ENCODE measurements at places on chromosomes 11 and 22.

DNA sequence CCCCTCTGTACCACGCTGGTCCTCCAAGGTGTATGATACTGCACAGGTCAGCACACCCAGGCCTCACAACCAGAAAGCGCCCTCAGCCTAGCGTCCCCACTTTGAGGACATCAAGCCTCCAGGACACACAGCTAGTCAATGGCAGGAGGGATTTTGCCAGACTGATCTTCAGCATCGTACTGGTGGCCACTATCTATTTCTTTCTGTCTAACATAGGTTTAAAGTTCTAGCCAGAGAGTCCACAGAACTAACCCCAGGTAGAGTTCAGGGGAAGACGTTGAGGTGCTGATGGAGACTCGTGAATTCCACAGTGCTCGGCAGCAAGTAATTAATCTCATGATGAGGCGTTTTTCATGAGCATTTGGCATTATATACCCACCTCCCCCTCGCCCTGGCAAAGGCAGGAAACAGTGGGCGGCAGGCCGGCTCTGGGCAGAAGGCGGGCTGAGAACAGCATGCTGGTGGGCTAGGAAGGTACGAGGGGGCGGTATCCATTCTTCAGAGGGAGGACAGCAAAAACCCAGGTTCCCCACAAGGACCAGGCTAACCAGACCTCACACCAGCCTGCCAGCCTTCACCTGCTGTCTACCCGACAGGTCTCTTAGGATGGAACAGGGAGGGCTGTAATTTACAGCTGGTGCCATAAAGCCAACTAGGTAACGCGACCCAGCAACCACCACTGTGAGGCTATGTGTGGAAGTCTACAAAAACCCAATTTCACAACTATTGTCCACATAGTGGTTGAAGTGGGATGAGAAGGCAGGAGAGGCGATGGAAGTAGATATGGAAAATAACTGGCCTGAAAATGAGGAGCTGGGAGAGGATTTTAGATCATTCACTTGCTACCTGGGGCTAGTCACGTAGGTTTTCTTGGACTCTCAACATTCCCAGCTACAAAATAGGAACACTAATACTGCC, 18.5 kb downstream of the MYH9 start:
- peak; percentile 29 for DNase-seq

DNA sequence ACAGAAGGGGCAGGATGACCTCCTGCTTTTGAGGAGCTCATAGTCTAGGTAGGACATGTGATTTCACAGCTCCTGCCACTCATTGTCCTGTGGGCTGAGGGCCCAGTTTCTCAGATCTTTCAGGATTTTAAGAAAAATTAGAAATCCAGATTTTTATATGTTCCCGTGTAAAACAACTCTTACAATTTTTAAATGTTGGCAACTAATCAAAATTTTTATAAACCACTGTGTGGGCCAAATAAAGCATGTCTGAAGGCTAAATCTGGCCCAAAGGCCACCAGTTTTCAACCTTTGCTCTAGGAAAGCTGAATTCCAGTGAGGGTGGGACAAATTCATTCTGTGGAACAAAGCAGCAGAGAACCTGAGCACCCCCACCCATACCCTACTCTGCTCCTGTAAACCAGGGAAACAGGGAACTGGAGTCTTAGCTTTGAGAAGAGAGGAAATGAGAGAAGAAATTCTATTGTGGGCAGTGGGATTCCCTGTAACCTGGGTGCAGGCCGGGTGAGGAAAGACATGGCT, 20.6 kb downstream of the LRRC32 start:
- DNase-seq: no peak

DNA sequence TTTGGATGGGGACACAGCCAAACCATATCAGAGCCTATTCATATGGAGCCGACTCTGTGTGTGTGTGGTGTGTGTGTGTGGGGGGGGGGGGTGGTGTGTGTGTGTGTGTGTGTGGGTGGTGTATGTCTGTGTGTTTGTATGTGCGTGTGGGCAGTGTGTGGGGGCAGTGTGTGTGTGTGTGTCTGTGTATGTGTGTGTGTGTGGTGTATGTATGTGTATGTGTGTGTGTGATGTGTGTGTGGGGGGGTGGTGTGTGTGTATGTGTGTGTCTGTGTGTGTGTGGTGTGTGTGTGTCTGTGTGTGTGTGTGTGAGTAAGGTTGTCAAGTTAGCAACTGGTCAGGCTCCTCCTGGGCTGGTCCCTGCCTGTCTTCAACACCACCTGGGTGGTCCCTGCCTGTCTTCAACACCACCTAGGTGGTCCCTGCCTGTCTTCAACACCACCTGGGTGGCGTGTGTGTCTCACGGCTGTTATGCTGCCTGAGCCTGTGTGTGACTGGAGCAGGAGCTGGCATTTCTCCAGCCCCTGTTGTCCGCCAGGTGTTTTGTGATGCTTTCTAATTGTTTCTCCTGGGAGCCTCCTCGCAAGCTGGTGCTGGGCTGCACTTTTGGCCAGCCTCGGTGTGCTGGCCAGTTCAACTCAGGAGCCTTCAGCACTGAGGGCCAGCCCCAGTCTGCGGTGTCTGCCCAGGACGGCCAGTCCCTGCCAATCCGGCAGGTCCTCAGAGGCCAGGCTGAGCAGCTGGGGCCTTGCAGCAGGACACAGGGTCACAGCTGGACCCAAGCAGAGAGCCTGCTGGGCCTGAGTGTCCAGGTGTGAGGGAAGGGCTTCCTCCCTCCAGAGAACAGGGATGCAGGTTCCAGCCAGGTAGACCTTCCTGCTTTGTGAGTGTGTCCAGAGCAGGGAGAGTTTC, 21.5 kb upstream of the PVALB start:
- no peak for DNase-seq

- DNase-seq: peak; percentile 36
Measured at GRCh38 chr11:32643526-32643925, 59.9 kb downstream of the EIF3M start.

DNA sequence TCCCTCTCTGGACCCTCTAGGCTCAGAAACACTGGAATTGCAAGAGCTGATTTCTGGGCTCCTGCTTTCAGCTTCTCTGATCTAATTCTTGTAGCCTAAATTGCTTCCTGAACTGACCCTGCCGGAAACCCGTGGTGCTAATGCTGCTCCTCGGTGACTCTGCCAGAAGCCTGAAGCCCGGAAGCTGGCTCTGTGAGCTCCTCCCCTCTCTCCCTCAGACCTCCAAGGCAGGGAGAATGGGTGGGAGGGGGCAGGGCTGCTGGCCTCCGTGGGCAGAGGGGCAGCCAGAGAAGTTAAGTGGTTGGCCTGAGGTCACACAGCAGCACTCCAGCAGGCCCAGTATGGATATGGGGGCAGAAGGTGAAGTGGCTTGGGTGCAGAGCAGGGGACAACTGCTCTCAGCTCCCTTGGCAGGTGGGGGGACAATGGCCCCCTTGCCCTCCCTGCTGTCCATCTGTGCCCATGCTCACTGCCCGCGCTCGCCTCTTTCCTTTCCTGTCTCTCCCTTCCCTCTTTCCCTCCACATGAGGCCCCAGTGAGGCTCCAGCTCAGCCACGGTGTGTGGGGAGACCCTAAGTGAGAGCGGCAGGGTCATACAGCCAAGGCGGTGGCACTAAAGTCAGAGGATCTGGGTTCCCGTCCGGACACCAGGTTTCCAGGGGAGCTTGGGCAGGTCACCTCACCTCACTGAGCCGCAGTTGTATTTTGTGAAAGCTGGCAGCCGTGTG, 16.2 kb downstream of the CAPN5 start:
- no peak for DNase-seq

DNA sequence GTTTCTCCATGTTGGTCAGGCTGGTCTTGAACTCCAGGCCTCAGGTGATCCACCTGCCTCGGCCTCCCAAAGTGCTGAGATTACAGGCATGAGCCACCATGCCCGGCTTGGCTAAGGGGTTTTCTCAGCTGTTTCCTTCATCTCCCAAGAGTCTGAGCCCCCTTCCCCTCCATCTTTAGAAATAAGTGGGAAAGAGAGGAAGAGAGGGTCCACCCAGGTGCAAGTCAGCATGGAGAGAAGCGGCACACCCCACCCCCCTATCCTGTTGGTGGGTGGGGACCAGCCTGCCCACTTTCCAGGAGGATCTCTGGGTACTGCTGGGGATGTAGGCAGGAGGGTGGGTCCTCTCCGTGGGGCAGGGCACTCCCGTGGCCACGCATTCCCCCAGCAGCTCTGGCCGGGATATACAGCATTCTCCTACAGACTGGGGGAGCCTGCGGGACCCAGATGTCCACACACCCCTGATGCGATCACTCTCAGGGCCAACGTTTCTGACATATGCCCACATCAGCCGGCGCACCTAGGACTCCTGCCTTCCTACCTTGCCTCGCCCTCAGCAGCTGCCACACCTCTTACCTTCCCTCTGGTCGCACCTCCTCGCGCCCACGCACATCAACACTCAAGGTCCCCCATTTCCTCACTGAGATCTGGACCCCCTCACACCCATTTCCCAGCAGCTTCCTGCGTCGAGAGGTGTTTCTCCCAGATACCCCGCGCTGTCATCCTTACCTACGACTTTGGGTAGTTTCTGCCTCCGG, 8.9 kb downstream of the SCARF2 start:
- no peak for DNase-seq

Data from astrocyte of the spinal cord (primary cell).